ENCODE measurements at places on chromosomes 11 and 22.

GRCh38 chr22:35632935-35633334 lies 15.3 kb upstream of the APOL6 start:
- DNase-seq = no peak

DNA sequence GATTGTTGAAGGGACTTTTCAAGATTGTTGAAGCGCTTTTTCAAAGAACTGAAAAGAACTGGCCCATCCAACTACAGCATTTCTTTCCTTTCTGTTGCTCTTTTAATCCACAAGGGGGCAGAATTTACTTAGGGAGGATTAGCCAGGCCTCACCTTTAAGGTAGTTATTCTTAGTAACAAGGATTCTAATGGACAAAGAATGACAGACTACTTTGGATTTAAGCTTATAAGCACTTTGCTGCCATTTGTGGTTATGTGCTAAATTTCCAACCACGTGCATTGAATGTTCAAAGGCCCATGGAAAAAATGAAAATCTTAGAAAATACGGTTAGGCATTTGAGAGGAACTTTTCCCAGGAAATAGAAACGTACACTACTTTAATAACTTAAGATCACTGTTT lies 49.5 kb upstream of the HSPA8 start:
- DNase-seq = no peak

DNA sequence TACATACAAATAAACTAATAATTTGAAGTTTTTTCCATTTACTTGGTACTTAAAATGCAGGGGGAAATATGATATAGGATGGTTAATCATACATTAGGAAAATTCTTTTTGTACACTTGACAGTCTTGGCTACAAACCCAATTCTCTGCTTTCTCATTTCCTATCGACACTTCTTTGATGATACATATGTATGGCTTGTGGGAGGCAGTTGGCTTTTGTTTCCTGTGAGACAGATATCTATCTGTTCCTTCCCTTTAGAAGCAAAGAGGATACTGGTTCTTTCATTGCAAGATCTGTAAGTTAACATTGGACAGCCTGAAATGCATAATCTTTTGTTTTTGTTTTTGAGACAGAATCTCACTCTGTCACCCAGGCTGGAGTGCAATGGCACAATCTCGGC lies 47.9 kb upstream of the ADORA2A start:
- DNase-seq = no peak

- no peak for DNase-seq
Measured at GRCh38 chr11:20197881-20198280, 37.6 kb upstream of the DBX1 start.

GRCh38 chr11:131370090-131370751 lies at the start of gene NTM:
TSS of gene NTM (plus strand) at chr11:131370615.
- no peak for DNase-seq
